ENCODE measurements at places on chromosomes 4 and X.

DNA sequence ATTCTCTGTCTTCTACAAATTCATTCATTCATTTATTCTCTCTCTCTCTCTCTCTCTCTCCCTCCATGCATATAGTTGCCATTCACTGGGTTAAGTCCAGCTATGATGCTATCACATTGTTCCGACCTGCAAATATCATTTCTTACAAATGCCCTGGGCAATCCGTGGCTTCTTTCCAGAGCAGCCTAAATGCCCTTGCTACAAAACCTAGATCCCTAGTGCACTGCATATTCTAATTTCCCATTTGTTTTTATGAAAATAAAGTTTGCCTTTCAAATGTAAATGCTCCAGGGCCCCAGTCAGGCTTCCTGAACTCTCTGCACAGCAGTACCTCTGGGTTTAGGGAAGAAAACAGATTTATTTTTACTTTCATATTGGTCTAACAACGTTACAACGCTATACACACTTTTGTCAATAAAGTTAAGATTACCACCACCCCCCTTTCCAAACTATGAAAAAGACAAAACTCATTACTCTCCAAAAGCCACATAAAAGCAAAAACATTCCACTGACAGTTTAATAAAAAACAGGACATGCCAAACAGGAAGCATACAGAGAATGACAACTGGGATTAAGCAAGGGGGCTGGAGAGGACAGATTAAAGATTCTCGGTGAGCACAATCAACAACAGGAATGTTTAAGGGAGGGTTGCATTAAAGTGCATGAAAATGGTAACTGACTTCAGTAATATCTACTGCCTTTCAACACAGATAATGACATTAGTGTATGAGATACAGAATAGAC, 104.3 kb downstream of the USP46 start:
- no peak for DNase-seq

DNA sequence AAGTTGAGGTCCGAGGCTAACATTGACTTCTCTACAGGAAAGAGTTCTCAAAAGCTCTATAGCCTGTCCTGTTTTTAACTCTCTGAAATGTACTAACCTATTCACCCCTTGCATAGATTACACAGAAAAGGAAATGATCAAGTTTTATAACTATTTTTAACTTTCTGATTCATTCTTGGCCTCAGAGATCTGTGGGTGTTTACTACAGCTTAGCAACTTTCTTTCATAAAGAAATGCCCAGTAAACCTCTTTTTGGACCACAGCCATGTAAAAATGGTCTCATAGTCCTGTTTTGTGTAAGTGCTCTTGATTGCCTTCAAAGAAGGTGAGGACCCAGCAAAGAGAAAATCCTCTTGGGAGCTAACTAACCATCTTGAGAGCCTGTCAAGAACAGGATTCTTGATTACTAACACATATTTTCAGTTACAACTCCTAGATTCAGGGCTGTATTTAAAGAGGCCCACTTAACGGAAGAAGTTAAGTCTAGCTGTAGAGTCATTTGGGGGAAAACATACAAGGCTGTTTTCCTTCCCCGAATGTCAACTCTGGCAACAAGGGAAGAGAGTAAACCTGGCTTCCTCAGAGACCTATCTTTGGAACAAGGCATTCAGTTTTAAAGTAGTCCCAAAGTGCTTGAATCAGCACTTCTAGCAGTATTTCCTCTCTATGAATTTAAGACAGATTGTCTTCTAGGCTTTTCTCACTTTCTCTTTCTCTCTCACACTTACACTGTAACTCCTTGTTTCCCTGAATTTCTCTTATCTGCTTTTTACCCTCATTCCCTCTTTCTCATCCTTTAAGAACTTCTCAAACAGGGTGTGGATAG, 78.2 kb downstream of the IL21 start:
- no peak for DNase-seq

GRCh38 chrX:124860736-124861135, 458.9 kb upstream of the TEX13C start:
- DNase-seq, result no peak

DNA sequence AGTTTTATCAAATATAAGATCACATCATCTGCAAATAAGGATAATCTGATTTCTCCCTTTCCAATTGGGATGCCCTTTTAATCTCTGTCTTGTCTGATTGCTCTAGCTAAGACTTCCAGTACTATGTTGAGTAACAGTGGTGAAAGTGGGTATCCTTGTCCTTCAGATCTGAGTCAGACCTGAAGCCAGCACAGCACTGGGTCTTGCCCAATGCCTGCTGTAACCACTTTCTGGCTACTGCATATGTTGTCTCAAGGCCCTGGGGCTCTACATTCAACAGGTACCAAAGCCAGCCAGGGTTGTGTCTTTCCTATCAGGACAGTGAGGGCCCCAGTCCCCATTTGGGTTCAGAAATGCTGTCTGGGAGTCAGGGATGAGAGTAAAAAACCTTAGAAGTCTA, 90.3 kb downstream of the CYSLTR1 start:
- DNase-seq, result no peak

- no peak for DNase-seq
Measured at GRCh38 chrX:155009994-155010472, 12.5 kb downstream of the F8 start.

DNA sequence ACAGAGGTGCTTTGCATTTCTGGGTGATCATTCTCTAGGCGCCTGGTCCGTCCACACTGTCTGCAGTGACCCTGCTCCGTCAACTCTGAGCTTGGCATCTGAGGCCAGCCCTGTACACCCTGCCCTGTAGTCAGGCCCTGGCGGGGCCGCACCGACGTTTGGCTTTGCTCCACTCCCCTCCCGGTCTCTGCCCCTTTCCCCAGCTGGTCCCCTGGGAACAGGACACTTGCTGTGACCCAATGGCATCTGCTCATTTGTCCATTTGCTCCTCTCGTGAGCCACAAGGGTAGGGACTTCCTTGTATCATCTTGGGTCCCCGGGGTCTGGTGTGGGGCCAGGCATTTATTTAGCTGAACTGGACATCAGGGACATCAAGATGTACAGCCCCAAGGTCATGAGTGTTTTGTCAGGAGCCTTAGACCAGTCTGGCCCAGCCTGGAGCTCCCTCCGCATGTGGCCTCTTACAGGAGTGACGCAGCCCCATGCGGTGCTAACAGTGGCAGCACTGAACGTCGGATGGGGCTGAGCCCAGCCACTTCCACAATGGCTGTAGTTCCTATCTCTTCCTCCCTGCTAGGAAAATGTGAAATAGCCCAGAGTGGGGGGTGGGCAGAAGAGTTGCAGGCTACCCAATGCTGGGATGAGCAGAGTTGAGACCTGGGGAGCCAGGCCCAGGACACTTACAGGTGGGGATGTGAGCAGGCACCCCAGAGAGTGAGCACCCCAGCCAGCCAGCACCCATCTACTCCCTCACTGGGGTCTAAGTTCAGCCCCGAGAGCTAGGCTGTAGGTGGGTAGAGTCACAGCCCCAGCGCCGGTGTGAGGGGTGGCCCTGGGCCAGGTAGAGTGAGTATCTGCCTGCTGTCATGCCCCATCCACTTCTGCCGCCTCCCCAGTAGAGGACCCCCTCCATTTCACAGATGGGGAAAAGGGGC, 2.0 kb upstream of the SH3BP2 start:
- DNase-seq, result no peak

Data from activated T-cell treated with anti-CD3 and anti-CD28 coated beads, Interleukin-2, amount 50 U/mL, for 48 hours (primary cell).